Effector CD8-positive, alpha-beta T cell (primary cell): ENCODE measurements at places on chromosomes 13 and 19.

- DNase-seq, result no peak
These were observed 25.2 kb downstream of the ACTL9 start for GRCh38 chr19:8673276-8673891.

- DNase-seq, result no peak
These were observed 203.0 kb downstream of the ITGBL1 start for GRCh38 chr13:101655435-101655834.

- DNase-seq, result no peak
These were observed 272.0 kb downstream of the FOXO1 start for GRCh38 chr13:40394304-40394985.

DNA sequence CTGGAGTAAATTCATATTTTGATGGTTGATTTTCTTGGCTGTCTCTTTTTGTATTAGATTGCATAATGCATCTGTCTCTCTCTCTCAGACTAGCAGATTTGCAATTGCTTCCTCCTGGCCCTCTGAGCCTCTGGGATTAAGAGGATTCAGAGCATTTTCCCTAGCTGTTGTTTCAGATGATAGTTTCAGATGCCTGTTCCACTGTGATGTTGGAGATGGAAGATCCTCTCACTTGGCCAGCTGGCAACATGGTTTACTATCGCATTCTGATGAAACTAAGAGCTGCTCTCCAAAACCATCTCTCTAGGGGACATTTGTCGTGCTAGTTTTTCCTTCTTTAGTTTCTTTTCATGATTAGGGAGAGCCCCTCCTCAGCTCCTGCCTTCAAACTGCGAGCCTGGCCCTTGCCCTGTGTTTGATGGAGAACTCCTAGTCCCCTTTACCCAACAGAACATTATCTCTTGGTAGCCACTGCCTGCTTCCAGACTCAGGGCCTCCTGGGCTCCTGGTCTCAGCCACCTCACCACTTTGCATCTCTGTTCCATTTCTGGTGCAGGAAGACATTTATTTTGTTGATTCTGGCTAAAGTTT lies 244.6 kb downstream of the B3GLCT start:
- DNase-seq, result no peak

- DNase-seq, result no peak
These were observed 56.7 kb downstream of the AKAP11 start for GRCh38 chr13:42328672-42329071.

DNA sequence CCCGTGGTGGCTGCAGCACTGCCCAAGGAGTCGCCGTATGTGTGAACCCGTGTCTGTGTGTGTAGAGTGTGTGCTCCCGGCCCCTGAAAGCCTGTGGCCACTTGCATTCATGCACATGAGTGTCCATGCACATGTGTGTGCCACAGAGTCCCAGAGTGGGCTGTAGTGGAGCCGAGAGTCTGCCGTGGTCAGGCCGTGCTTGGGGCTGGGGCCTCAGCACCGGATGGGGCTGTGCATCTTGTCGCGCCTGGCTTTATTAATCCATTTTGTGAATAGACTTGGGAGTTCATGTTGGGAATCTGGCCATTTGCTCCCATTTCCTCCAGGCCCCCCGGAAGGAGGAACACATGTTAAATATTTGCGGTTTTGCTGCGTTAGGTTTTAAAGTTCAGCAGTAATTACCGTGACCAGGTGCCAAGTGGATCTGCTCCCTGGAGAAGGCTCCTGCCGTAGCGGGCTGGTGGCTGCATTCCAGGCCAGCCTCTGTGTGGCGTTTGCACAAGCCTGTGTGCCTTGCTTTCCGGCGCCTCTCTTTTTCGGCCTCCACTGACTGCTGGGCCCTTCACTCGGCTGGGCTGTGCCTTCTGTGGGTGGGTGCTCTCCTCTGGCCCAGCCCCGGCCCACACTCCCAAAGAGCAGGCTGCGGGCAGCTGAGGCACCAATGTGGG lies 69.2 kb upstream of the KCTD15 start:
- DNase-seq, result no peak

- DNase-seq, result no peak
These were observed 23.3 kb upstream of the SPART start for GRCh38 chr13:36369268-36370107.

- no peak for DNase-seq
These were observed 178.8 kb downstream of the VWA8 start for GRCh38 chr13:41782086-41782485.

GRCh38 chr13:73235385-73235784 lies 176.6 kb downstream of the KLF5 start:
- DNase-seq, result no peak
